ENCODE measurements at places on chromosomes 7 and 10.
A peak's percentile ranks its signal among the peaks of the same experiment; 100 is the strongest.

DNA sequence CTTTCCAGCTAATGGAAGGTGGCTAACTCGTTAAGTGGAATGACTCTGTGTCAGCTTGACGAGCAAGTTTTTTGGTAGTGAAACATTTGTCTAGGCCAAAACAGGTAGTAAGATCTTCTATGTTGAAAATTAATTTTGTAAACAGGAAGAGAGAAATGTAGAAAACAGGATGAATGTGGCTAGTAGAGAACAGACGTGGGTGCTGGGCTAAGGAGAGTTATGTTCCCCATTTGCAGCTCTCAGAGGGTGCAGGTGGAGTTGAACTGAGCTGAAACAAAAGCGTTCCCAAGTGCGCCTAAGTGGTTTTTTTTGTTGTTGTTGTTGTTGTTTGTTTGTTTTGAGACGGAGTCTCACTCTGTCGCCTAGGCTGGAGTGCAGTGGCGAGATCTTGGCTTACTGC is 59.5 kb upstream of the SRPK2 start:
- DNase-seq: no peak

- DNase-seq: no peak
Measured at GRCh38 chr10:72285972-72286521, 12.3 kb downstream of the DDIT4 start.

- DNase-seq: peak; percentile 7
Measured at GRCh38 chr7:144379776-144380384, 23.6 kb downstream of the NOBOX start.

GRCh38 chr7:85564861-85565260 is 378.0 kb upstream of the SEMA3D start:
- no peak for DNase-seq

DNA sequence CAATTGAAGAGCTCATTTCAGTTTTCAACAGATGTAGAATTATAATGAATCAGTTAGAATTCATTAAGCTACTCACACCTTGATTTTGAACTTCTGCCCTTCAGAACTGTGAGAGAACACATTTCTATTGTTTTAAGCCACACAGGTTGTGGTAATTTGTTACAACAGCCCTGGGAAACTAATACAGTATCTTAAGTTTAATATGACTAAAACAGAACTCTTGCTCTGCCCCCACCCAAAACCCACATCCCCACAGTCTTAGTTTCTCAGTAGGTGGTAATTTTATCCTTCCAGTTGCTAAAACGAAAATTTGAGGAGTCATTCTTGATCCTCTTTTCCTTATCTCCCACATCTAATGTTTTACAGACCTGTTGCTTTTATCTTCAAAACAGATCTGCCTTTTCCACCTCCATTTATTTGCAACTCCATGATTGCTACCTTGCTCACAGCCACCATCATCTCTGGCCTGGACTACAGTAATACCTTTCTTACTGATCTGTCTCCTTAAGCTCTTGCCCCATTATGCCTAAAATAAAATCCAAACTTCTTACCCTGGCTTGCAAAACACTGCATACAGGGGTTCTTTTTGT is 72.8 kb upstream of the NXPH1 start:
- no peak for DNase-seq

DNA sequence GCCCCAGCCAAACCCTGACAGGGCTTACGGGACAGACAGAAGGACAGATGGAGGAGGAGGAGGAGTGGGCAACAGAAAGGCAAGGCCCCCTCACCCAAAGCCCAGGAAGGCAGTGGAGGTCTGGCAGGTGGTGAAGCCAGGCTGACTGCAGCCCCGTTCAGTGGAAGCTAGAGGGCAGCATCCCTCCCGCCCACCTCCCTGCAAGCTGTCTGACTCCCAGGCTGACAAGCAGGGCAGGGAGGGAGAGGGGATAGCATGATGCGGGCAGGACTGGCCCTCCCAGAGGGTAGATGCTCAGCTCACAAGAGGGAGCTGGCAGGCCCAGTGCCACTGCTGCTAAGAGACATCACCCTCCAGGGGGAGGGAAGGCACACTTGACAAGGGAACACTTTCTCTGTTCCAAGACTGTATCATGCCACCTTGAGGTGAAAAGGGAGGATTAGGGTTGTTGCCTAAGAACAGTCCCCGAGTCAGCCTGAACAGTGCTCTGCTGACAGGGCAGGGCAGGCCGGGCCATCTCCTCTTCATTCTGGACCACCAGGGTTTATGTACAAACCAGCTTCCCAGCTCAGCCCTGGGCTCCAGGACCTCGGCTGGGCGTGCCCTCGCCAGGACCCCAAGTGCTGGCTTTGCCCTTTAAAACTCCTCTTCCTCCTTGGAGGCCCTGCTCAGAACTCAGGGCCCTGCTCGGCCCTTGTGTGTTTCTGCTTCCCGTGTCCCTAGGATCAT is 61.8 kb downstream of the RASGEF1A start:
- DNase-seq: peak; percentile 91

GRCh38 chr10:93115661-93116383 is 42.1 kb downstream of the CYP26A1 start:
- DNase-seq: peak; percentile 83

GRCh38 chr7:47415318-47416212 is 166.3 kb downstream of the TNS3 start:
- no peak for DNase-seq

DNA sequence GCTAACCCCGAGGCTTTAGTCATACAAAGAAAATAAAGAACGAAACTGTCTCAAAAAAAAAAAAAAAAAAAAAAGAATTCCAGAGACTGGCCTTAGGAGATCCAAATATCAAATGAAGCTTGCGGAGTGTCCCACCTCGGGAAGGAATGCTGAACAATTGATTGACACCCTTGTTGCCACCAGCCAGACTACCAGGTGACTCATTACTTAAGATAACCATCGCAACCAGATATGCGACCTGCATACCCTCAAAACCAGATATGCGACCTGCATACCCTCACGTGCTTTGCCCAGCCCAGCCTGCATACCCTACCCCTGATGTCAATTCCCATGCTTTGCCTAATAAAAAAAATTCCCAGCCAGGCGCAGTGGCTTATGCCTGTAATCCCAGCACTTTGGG is 2.7 kb upstream of the PRKRIP1 start:
- DNase-seq: no peak

DNA sequence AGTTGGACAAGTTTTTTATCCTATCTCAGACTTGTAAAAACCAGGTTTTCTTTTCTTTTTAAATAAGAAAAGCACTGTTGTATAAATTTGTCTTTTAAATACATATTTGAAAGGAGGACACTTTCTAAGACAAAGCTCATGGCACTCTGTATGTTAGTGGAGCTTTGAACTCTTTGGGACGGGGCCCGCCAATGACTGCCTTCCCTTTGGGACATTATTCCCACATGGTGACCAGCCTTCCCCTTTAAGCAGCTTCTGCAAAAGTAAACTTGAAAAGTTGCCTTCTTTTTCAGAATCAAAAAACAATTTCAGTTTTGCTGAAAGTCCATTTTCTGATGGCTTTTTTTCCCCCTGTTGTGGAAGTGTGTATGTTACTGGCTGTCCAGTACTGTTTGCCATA is 1.8 kb downstream of the CUX1 start:
- DNase-seq: no peak

DNA sequence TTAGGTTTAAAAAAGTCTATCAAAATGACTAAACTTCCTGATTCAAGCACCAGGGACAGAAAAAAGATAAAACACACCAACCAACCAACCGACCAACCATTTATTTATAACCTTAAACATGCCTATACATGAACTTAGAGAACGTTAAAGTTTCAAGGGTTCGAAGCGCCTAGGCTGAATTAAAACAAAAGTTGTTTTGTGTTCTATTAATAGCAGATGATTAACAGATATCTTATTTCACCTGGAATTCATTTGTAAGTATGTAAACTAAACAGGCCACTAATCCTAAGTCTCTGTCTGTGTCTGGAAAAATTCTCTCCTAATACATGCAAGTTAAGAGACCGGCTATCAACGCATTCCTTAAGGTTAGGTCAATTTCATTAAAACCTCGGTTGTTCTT is 1.4 kb downstream of the BAIAP2L1 start:
- no peak for DNase-seq

- DNase-seq: no peak
Measured at GRCh38 chr10:127090138-127090537, 106.3 kb downstream of the INSYN2A start.

- DNase-seq: no peak
Measured at GRCh38 chr7:26525398-26526264, 234.0 kb downstream of the SNX10 start.

DNA sequence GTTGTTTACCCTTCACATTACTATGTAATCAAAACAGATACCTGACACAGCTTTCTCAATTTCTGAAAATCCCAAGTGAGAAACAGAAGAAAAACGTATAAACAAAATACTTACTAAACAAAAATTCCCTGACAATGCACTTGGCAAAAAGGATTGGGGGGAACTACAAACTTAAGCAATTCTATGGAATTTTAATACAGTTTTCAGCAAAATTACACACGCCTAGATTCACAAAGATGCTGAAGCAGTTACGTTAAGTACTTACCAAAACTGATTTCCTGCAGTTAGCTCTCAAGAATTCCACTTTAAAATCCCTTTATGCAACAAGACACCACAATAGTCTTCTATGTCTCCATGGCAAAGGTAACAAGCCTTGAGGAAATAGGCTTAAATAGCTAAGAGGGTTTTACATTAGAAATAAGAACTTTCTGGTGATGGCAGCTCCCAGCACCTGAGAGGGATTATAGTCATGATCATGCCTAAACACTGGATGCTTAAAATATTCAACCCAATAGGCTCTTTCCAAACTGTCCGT is 10.8 kb downstream of the TOMM7 start:
- no peak for DNase-seq

GRCh38 chr7:101197991-101198390 is 2.8 kb downstream of the MOGAT3 start:
- no peak for DNase-seq

GRCh38 chr7:84236398-84236797 is 41.8 kb upstream of the SEMA3A start:
- no peak for DNase-seq

DNA sequence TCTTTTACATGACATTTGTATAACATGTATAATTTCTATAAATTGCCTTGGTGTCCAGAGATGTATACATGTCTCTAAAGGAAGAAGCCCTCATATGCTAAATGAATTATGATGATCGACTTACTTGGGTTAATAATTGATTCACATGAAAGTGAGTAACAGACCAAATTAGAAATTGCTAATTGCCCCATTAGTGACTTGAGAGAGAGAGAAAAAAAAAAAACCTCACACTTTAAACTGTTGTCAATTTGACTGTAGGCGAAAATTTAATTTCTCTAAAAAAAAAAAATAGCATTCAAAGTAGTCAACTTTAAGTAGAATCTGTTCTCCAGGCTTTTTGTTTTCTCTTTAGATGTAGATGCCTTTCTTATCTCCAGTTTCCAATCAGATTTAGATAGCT is 383.3 kb downstream of the SH2D4B start:
- DNase-seq: no peak

- no peak for DNase-seq
Measured at GRCh38 chr7:135744938-135745702, 3.5 kb downstream of the FAM180A start.

- no peak for DNase-seq
Measured at GRCh38 chr10:71266147-71266917, 52.7 kb upstream of the SLC29A3 start.

DNA sequence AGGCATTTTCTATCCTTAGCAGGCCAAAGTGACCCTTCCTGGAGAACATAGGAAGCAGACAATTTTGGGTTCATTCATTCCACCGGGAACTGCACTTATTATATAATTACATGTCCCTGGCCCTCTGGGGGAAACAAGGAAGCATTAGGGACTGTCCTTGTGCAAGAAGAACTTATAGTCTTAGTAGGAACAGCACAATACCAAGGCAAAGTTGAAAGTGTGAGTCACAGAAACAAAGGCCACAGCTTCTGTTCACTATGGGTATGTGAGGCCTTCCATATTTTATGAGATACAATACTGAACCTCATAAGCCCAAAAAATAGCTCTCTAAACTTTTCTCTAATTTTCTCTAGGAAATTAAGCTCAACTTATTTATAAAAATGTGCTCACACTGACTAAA is 18.4 kb upstream of the AKR1B10 start:
- no peak for DNase-seq

GRCh38 chr10:132163278-132163765 is 23.4 kb upstream of the DPYSL4 start:
- DNase-seq: peak; percentile 98

GRCh38 chr7:142188846-142189245 is 69.0 kb downstream of the PRSS58 start:
- DNase-seq: no peak

DNA sequence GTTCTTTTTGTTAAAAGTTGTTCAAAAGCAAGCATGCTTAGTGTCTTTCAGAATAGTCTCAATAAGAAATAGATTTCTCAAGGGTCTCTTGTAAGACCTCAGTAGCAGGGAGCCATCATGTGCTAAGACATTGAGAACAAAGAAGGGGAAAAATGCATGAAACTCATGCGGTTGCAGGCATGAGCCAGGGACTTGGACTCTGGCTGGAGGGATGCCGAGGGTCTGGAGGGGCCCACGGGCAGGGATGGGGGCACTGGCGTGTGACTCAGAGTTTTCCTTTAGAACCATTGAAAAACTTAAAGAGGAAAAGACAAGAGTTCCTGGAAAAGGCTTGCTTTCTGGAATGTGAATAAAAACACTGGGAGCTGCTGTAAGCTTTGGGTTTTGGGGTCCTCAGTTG is 253.3 kb downstream of the CCDC3 start:
- DNase-seq: no peak

DNA sequence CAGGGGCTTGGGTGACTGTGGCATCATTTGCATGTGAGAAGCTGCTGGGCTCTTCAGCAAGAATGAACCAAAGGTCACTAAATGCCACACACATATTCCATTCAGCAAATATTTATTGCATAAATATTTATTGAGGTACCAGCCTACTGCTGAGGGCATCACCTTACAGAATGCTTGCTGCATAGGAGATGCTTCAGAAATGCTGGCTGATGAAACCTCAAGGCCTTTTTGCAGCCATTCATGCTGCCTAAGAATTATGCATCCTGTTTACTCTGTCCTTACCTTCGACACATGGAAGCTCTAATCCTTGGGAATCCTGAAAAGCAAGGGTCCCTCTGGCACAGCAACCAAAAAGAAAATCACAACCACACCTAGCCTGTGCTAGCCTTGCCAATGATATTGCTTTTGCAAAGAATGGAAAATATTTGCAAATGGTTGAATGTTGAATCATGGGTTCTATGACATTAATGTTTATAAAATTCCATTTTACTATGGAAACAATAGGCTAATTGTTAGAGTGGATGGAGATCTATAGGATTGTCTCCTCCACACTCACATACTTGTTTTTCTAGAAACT is 79.6 kb downstream of the PCGF5 start:
- DNase-seq: no peak

GRCh38 chr7:134328900-134329299 is 12.2 kb upstream of the SLC35B4 start:
- DNase-seq: no peak
